ENCODE measurements at places on chromosomes 11 and 22.

DNA sequence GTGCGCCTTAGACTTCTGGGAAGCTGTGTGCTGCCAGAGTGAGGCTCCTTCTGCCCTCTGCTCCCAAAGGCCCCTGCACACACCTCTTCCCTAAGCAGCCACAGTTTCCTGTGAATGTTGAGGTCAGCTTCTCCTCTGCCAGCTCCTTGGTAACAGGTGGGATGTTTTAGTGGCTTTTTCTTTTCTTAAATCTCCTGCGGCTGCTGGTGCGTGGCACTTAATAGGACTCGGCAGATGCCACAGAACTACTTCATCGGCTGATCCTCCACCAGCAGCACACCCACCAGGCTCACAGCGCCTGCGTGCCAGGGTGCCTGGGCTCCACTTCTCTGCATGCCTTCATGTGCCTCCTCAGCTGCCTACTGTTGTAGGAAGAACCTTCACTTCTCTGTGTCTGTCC, 87.8 kb downstream of the RCN1 start:
- no peak for DNase-seq

- DNase-seq: no peak
These were observed 672.2 kb downstream of the LRRC4C start for GRCh38 chr11:40787224-40787623.

GRCh38 chr11:72350752-72351151, 83.6 kb downstream of the CLPB start:
- no peak for DNase-seq

- DNase-seq: no peak
These were observed 4.7 kb upstream of the C11orf86 start for GRCh38 chr11:66970371-66970806.

GRCh38 chr22:46583571-46583970, 36.6 kb upstream of the GRAMD4 start:
- no peak for DNase-seq

- no peak for DNase-seq
These were observed 211.0 kb upstream of the NAV2 start for GRCh38 chr11:19501631-19502030.

GRCh38 chr22:19821523-19822300, 33.0 kb downstream of the GNB1L start:
- DNase-seq: no peak

DNA sequence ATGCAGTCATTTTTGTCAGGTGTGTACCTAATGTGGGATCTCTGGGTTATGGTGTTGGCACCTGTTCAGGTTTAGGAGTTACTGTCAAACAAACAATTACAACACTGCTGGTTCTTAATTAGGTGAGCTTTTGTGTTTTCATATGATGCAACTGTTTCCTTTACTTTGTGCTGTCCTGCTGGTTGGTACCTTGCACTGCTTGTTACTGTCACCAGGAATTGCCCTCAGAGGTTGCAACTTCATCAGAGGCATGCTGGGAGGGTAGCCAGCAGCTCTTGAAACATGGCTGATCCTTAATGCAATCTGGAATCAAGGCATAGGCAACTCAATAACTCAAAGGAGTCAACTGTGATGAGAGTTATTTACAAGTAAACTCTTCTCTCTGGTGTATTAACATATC, 400.3 kb downstream of the MIAT start:
- no peak for DNase-seq

DNA sequence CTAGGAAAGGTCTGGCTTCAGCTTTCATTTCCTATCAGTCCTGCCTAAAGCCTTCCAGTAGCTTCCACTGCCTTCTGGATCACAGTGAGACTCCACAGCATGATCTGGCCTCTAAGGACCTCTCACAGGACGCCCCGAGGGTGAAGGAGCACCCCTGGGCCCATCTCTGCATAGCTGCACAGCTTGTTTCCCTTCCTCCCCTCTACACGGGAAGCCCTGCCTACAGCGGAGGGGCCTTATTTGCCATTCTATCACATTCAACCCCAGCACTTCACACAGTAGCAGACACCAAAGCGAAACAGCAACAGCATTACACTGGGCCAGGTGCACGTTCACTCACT, 162.3 kb upstream of the GRK3 start:
- no peak for DNase-seq

DNA sequence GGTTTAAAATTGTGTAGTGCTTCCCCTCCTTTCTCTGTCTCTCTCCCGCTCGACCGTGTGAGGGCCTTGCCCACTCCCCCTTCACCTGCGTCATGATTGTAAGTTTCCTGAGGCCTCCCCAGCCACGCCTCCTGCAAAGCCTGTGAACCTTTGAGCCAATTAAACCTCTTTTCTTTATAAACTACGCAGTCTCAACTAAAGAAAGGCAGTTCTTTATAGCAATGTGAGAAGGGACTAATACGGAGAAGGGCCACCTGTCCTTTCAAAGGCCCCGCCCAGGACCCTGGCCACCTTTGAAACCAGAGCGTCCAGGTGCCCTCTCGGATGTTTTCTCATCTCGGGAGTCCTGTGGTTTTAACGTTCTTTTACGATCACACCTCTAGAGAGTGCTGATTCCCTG, 741.5 kb downstream of the BRD1 start:
- DNase-seq: no peak

GRCh38 chr11:20840341-20840740, 171.0 kb downstream of the NELL1 start:
- no peak for DNase-seq

DNA sequence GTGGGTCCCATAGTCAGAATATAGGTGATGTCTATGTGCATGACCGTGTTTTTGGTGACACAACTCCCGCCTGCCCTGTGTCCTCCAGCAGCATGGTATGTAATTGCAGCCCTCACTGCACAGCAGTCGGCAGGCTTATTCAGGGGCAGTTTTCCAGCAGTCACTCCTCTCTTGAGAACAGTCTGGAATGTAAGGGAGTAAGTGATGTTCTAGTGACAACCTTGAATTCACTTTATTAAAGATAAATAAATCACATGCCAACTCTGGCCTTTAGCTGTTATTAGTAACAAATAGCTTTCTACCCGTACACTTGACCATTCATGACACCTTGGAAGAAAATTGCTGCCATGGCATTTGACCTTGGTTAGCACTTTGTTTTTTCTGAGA, 27.9 kb downstream of the ZNRF3 start:
- DNase-seq: no peak

DNA sequence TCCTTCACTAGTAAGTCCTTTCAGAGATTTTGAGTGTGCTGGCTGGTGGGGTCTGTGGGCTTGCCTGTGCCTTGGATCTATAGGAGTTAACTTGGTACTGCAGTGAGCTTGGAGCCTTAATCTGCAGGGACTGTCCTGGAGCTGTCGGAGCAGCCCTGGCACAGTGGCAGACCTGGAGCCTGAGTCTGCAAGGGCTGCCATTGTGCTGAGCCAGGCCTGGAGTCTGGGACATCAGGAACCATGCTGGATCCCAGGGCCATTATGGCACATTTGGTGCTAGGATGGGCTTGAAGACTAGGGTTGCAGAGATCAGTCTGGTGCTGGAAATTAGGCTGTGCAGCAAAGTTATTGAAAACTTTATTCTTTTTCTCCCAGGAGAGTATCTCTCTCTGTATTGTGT, 665.4 kb downstream of the METTL15 start:
- no peak for DNase-seq

GRCh38 chr11:125025968-125026367, 37.1 kb upstream of the SLC37A2 start:
- no peak for DNase-seq

GRCh38 chr11:71333473-71333872, 81.1 kb upstream of the SHANK2 start:
- no peak for DNase-seq

GRCh38 chr11:110830344-110830743, 118.1 kb upstream of the ARHGAP20 start:
- no peak for DNase-seq

GRCh38 chr11:118443590-118444218, 7.4 kb downstream of the KMT2A start:
- DNase-seq: no peak

Data from caudate nucleus (tissue), 63 donors.